CD4-positive, alpha-beta T cell treated with Interleukin-6 at 100 ng/mL for 8 hours (primary cell): ENCODE measurements at places on chromosomes 12 and 14.

GRCh38 chr14:41154143-41154807, 452.4 kb upstream of the LRFN5 start:
- no peak for DNase-seq

DNA sequence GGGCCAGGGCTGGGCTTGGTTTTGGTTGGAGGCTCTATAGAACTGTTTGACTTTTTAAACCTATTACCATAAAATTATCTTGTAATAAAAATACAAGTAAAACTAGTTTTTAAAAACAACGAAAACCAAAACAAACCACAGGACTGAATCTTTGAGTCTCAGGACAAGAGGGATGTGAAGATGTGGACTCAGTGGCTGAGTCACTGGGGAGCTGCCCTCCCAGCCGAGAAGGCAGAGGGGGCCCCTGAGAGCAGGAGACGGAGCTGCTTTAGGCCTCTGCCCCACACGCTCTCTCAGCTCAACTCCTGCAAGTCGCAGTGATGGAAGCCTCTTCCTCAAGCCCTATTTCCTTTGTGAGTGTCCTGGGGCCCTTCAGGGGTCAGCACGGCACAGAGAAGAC, 59.0 kb downstream of the CDC42BPB start:
- DNase-seq, result no peak

DNA sequence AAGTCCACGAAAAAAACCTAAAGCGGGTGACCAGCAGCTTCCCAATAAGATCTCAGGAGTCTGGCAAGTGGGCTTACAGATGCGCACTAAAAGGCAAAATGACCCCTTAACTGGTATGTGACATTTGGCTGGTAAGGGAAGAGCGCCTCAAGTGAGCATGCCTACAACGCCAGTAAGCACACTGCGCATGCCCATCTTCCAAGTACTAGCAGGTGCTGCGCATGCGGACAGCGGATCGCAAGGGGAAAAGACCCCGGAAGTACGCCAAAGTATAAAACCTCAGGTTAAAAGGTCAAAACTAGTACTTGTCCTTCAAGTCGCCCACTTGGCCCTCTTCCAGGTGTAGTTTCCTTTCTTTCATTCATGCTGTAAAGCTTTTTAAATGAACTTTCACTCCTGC, 518.5 kb upstream of the MDGA2 start:
- DNase-seq, result no peak

DNA sequence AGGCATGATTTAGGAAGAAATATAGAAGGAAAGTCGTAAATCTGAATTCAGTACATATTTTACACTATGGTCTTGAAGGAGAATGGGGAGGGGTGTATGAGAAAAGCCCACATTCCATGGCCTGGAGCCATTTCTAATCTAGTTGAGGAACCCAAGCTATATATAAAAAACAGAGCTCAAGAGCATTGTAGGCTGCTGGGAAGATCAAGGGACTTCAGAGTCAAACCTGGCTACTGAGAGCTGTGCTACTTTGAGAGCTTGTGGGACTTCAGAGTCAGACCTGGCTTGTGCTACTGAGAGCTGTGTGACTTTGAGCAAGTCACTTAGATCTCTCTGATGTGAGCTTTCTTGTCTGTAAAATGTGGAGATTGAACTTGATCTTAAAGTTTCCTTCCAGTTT, 58.7 kb downstream of the TBK1 start:
- DNase-seq, result no peak

GRCh38 chr14:78605025-78605762, 435.0 kb downstream of the NRXN3 start:
- DNase-seq, result no peak

- DNase-seq, result no peak
Measured at GRCh38 chr12:80015660-80016059, 80.8 kb upstream of the PPP1R12A start.

DNA sequence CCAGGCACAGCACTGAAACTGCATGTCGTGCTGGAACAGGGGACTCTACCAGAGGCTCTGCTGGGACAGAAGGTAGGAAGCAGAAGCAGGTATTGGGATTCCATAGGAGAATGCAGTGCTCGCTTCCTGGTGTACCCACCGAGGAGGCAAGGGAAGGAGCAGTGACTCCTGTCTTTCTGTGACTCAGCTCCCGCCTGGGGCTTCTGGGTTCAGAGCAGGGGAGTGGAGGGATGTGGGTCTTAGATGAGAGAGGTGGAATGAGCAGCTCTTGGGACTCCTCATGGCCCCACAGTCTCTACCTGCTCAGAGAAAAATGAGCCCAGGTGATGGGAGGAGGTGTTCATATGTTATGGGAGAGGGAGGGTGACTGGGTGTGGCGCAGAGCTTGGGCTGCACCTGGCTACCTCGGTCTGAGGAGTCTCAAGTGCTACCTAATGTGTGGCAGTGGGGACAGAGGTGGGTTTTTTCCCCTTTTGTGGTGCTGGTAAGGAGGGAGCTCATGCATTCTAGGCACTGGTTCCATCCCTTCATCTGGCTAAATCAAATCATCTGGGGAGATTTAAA, 26.3 kb downstream of the WNT5B start:
- no peak for DNase-seq

DNA sequence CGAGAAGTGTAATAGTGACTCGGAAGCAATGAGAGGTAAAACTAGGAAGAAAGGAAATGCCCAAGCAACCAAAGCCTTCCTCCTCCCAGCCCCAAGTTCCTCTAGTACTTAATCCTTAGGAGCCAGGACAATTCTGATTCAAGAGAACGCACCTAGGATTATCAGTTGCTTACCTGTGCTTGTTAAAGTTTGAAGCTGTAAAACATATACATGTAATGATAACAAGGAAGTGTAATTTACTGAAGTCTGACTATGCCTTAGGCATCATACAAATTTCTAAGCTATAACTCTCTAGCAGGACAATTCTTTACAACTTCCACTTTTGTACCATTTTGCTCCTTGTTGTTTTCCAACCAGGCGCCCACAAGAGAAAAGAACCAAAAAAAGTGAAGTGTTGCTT, 92.8 kb upstream of the OSBPL8 start:
- no peak for DNase-seq

- no peak for DNase-seq
Measured at GRCh38 chr14:99781853-99782610, 11.2 kb upstream of the EML1 start.

DNA sequence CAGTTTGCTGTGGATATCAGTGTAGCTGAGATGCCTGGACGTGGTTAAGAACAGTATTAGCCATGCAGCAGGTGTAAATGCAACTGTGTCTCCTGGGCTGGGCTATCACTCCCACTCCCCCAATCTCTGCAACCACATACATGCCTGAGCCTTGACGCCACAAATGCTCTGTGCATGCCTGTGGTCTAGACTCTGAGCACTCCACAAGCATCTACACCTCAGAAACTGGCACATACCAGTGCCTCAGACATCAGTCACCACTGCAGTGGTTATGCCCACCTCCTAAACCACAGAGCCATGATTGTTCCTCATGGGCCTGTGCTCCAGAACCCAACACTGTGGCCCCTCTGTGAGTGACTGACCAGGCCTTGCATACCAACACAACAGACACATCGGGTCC, 226.8 kb upstream of the ALG10 start:
- DNase-seq, result no peak

GRCh38 chr14:23130871-23131270, 11.8 kb upstream of the CEBPE start:
- DNase-seq, result no peak

DNA sequence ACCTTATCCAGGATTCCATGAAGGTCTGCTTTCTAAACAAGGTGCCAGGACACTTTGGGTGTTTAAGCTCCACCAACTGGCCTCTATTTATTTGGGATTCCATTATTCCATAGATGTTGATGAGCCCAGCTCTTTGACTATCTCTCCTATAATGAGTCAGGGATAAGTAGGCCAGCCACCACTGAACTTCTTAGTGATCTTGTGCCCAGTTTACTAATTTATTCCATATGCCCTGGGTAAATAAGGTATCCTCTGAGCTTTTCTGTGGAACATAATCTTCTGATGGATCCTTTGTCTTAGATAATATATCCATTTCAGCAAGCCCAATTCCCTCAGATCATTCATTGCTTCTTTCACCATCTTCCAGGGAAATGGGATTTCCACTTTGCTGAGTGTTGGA, 535.0 kb downstream of the FOXG1 start:
- DNase-seq, result no peak

GRCh38 chr12:32821293-32821692, 65.6 kb upstream of the YARS2 start:
- no peak for DNase-seq
